ENCODE measurements at places on chromosomes 2 and 18. TPM values are rescaled to one million over a fixed set of nuclear protein-coding genes. Genes with fewer than 3 reads are reported as not detected.

- DNase-seq, result no peak
Measured at GRCh38 chr2:70391259-70391658, 89.4 kb upstream of the FAM136A start.

DNA sequence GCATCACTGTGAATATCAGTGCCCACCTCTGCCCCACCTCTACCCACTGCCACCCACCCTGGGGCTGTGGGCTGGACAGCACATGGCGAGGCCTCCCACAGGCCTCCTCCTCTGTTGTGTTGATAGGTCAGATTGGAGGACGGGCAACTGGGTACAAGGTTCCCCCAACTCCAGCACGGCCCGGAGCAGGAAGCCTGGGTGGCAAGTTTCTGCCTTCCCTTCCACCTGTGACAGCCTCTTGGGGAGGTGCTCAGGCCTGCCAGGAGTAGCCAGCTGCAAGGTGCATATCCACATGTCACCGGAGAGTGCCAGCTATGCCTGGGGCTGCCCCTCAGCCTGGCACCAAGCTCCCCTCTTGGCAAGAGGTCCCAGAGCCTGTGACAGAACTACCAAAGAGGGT is 6.9 kb upstream of the ECEL1 start:
- no peak for DNase-seq

GRCh38 chr2:227394401-227394800 is 6.7 kb upstream of the SCYGR1 start:
- no peak for DNase-seq

AQP4 gene
- not detected for total RNA-seq

DNA sequence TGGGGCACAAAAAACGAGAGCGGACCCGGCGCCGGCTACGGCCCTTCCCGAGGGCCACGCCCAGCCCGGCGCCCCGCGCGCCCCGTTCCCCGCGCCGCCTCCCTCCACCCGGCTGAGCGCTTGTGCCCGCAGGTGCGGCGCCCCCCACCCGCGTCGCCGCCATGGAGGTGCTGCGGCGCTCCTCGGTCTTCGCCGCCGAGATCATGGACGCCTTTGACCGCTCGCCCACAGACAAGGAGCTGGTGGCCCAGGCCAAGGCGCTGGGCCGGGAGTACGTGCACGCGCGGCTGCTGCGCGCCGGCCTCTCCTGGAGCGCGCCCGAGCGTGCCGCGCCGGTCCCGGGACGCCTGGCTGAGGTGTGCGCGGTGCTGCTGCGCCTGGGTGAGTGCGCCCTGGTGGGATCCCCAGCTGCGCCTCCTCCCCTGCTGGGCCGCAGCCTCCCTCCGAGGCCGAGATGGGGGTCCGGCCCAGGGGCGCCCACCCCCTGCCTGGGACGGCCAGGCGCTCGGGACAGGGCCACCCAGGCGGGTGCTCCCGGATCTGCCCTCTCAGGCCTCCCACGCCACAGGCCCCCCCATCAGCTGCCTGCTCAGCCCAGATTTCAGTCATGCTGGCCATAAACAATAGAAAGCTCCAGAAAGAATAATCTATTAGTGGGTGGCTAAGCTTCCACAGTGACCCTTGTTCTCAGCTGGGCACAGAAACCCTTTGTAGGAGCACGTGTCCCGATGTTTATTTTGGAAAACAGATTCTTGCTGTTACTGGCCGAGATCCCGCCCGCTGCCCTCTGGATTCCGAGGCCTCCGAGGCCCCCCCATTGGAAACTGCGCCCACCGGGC is 997 bp downstream of the BOK start:
- no peak for DNase-seq

DNA sequence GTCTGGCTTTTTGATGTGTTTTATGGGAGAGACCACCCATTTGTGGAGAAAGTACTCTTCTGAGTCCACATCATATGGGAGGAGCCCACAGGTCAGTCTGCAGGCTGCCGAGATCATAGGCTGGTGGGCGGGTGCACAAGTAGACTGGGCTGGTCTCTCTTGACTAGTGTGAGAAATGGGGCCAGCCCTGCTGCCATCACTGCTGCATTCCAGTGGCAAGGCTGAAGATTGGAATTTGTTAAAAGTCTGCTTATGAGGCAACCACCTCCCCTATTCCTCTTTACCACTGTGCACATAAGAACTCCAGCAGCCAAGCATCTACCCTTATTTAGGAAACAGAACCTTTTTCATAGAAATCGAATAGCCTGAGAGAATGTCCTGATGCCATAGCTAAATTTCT is 200.7 kb downstream of the DIS3L2 start:
- no peak for DNase-seq

- no peak for DNase-seq
Measured at GRCh38 chr2:240985881-240986786, 12.3 kb upstream of the SNED1 start.

DNA sequence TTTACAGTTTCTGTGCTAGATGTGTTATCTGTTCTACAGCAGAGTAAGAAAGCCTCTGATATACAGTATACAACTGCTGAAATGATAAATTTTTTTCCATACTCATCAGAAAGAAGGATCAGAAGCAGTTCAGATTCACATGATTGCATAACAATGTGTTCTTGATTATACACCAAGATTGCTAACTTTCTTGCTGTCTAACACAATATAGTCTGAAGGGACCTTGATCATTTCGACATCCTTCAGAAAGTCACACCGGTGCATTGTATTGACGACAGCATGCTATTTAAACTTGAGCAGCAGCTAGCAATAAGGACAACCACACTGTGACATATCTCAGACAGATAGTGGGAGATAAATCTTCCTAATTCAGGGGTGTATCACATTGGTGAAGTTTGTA is 127.2 kb downstream of the PDE1A start:
- DNase-seq, result no peak

MC4R gene
- not detected for total RNA-seq

- no peak for DNase-seq
Measured at GRCh38 chr2:238286987-238287736, 1.2 kb downstream of the PER2 start.

DNA sequence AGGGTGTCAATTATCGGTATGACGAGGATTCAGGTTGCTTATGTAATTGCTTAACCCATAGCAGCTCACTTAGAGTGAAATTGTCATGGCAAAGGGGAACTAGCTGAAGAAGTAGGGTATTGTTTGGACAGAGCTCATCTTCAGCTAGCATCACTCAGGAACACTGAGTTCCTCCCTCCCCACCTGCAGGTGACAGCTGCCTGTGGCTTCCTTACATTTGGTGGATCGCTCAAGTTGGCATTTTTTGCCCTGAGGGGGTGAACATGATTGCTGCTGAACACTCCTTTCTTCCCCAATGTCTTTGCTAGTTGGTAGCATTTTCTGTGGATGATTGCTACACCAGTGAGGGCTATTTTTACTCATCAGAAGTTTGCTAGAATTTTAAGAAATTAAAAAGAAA is 86.7 kb upstream of the THUMPD2 start:
- no peak for DNase-seq

- no peak for DNase-seq
Measured at GRCh38 chr18:78376046-78376445, 603.6 kb upstream of the SALL3 start.

DNA sequence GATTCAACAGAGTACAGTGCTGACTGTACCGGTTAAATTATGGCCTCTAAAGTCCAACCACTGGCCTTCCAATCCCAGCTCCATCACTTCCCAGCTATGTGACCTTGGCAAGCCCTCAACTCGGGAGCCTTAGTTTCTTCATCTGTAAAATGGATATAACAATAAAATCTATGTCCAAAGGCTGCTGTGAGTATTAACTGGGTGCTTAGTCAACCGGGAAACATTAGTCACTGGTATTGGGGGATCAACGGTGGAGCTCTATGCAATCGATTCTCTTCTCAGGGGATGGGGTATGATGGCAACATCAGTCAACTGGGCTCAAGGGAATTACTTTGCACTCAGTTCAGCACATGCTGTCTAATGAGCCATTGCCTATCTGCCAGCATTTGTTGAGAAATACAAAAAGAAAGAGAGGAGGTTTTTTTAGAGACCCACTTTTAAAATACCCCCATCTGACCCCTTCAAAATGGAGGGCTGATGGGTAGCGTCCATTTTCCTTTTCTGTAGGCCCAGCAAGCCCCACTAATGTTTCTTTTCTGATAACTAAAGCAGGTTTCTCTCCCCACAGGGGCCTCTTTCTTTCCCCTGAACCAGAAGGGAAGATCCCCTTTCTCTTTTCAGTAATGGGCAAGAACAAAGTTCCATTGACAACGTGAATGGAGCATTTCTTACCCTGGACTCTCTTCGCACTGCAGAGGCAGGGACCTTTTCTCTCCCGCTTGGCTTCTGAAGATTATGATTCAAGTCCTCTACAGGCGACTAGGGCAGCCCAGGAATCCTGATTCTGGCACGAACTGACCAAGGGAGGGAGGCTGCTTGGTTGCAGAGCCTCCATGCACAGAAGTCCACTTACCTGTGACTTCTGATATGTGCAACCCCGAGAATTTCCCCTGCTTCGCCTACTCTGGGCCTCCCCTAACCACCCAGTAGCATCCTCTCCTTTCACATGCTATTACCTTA is 8.7 kb upstream of the AGFG1 start:
- DNase-seq, result no peak

DNA sequence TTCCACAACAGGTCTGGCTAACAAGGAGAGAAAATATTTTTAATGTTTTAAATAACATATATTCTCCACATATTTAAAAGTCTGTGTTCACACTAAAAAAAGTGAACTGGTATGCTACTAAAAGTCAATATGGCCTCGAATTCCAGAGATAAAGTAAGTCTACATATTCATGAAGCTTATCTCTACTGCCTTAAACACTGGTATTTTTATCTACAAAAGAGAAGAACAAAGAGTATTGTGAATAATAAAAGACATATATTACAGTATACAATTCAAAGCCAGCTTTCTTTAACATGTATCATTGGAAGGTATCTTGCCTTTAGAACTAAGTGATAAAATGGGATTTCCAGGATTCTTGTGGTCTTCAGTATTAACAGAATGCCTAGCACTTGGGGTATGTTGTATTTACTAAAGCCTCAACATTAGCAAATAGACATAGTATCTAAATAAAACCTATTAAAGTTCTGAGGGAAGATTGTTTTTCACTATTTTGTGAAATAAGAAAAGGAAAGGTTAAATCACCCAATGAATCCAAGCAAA is 302.8 kb upstream of the CCDC68 start:
- DNase-seq, result no peak

RBM45 gene
- total RNA-seq, result 13.1 TPM

ATP5F1A gene
- 303 TPM for total RNA-seq

PSMD14 gene
- 50.3 TPM for total RNA-seq

DNA sequence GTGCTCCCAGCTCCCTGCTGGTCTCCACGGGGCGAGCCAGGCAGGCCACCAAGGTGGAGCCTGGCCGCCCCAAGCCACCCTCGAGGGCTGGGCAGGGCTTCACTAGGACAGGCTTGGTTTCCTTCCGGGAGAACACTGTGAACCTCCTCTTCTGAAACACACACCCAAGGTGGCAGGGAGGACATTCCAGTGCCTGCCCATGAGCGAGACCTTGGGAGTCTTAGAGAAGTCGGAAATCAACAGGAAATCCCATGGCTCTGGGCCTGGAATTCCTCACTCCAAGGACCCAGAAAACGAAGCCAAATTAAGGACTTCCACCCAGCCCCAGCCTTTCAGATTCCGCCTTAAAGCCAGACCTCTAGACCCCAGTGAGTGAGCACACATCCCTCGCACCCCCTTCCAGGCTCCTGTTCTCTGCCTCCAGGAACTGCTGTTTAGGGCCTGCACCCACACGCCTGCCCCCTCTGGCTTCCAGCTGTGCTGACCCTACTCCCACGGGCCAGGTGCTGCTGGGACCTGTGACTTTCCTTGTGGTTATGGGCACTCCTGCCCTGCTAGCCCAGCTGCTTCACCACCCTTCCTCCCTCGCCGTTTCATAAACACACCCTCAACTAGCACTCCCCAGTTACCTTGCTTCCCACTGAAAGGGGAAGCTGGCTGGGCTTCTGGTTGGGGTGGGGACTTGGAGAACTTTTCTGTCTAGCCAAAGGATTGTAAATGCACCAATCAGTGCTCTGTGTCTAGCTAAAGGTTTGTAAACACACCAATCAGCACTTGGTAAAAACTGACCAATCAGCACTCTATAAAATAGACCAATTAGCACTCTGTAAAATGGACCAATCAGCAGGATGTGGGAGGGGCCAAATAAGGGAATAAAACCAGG is 13.7 kb downstream of the GPR17 start:
- DNase-seq, result no peak

DNAJC5G gene
- total RNA-seq, result not detected

DNA sequence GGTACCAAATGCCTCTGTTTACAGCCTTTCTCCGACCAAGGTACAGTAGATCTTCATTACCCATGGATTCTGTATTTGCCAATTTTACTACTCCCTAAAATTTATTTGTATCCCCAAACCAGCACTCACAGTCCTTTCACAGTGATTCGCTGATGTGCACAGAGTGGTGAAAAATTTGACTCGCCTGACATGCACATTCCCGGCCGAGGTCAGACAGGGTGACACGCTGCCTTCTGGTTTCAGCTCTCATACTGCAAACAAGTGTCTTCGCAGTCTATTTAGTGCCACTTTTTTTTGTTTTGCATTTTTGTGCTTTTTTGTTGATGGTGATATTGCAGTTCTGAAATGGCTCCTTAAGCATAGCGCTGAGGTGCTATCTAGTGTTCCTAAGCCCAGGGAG is 71.0 kb downstream of the MAPK4 start:
- DNase-seq, result no peak

GRCh38 chr2:175838979-175839378 is 163.1 kb downstream of the LNPK start:
- no peak for DNase-seq

FAM161A gene
- 1.00 TPM for total RNA-seq

All from mesenteric fat pad (tissue), 1 donor.